ENCODE measurements at places on chromosomes 11 and 22.

DNA sequence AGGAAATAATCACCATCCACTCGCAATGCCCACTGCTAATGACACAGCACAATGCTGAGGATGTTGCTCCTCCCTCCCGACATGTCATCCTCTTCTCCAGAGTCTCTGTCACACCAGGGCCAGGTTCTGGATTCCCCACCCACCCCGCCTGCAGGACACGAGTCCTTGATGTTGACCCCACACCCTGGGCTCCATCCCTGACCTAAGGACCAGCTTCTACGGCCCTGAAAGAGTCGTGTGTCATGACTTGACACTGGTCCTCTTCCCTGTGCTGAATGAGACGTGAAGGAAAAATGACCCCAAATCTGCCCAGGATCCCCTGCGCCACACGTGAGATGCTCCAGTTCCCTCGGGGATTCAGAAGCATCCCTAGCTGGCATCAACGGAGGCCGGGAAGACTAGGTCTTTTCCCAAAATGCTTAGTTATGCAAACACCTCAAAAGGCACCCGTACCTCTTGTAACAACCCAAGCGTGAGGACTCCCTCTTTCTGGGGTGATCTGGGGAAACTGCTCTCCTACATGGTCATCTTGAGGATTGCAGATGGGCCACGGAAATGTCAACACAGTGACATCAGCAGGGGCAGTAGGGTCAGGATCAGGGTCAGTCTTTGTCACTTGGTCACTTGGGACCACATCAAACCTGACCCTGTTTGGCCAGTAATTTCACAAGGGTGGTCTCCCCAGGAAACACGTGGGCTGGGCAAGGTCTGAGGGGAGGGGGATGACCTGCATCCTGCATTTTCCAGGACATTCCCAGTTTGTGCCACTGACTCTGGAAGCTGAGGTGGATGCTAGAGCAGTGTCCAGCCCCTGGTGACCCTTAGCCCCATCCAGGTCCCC lies 42.0 kb downstream of the IGLL5 start:
- DNase-seq = no peak

DNA sequence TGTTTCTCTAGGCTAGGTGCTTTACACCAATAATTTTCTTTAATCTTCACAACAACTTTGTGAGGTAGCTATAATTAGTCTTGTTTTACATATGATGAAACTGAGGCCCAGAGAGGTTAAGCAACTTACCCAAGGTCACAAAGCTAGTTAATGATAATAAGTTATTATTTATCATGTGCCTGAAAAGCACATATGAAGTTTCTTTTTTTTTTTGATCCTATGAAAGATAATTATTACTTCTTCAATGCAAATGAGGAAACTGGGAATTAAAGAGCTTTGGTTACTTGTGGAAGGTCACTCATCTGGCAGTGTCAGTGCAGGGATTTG lies 22.8 kb downstream of the STIM1 start:
- no peak for DNase-seq

DNA sequence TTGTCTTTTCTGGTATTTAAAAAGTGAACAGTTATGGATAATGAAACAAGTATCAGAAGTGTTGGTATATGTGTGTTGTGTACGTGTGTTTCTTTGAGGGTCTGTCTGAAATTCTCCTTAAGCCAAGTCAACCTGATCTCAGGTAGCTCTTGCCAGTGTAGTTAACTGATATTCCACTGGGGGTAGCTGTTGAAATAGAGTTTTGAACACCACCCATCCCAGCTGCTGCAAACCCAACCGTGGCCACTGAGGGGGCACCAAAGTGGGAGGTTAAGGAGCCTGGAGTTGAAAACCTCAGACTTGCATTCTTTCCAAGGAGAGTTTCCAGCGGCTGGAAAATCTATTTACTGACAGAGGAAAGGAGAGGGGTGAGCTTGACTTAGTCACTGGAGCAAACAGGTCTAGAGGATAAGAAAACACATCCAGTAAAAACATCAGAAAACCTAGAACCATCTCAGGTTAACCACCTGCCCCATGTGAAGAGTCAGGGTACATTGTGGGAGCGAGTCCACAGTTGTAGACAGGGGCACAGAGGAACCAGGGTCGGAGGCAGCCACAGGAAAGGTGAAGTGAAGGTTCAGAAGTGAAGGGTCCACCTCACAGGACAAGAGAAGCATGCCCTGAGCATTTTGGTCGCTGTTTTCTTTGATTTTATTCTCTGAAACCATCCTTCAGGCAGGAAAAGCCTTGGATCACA lies 8.8 kb upstream of the CUL5 start:
- DNase-seq = no peak

DNA sequence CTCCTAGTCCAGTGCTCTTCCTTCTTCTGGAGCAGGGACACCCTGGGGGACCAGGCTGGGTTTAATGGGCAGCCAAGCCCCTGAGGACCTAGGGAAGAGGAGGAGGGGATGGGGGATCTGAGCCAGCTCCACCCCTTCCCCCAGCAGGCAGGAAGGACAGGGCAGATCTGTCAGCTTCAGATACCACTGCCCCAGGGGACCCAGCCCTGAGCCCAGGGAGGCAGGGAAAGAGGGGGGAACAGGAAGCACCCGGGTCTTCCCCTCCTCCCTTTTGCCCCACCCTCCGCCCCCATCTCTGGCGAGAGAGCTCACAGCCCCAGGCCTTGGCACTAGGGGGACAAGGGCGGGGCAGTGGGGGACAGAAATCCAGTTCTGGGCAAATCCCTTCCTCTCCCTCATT lies 11.7 kb upstream of the SOX10 start:
- no peak for DNase-seq

GRCh38 chr11:96191752-96192151 lies 151.2 kb downstream of the MAML2 start:
- DNase-seq = no peak

GRCh38 chr11:108213784-108214183 lies 8.7 kb downstream of the NPAT start:
- no peak for DNase-seq
